ENCODE measurements at places on chromosomes 4 and X. TPM values are rescaled to one million over a fixed set of nuclear protein-coding genes. Genes with fewer than 3 reads are reported as not detected.

The SSX1 gene
- total RNA-seq, result not detected

The SLC49A3 gene
- total RNA-seq, result 8.2 TPM

The RHOH gene
- 7.9 TPM for total RNA-seq

The ARL13A gene
- not detected for total RNA-seq

The NKX3-2 gene
- 0.26 TPM for total RNA-seq

The LAMP2 gene
- total RNA-seq, result 67.7 TPM

DNA sequence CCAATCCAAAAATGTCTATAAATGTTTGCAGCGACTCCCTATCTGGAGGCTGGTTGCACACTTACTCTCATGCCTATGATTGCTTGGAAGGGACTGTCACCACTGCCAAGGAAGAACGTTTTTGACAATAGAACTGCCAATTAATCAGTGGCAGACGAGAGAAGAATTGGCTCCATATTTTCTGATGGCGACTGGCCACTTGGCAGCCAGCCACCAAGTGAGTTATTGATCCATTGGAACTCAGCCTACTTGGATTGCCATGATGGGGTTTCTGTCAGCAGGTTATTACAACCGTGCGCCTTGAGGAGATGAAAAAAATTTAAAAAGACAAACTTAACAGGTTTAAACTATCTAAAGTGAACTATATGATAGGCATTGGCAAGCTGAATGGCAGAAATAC, 47.4 kb downstream of the LINC00632 start:
- no peaks in the 10 kb centered on the region for H3K27me3 ChIP-seq
- no peak overlapping the region for H3K27ac ChIP-seq
- no peaks in the 10 kb centered on the region for H3K36me3 ChIP-seq

DNA sequence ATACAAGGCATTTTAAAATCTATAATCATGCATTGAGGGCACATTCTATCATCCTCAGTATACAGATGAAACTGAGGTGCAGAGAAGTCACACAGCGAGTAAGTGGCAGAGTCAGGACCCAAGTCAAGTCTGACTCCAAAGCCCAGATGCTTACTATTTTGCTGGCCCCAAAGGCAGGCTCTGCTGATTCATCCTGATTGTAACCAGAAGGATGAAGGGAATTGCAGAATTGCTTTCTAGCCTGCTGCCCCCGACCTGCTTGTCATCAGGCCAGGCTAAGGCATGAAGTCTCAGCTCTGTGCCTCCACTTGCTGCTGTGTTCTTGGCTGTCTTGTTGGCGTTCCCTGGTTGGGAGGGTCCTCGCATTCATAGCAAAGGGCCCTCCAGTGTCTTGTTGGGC, 62.7 kb downstream of the SLC9A6 start:
- no peaks in the 10 kb centered on the region for H3K4me1 ChIP-seq
- DNase-seq, result no peak
- no peaks in the 10 kb centered on the region for H3K27me3 ChIP-seq
- H3K36me3 ChIP-seq, result no peaks in the 10 kb centered on the region
- no peak overlapping the region for H3K27ac ChIP-seq

- H3K27ac ChIP-seq, result no peak overlapping the region
- H3K4me1 ChIP-seq, result no peaks in the 10 kb centered on the region
- no peak overlapping the region for H3K4me3 ChIP-seq
- H3K36me3 ChIP-seq, result no peaks in the 10 kb centered on the region
Observed at GRCh38 chrX:1581132-1581531, 10.3 kb upstream of the AKAP17A start.

GRCh38 chrX:39043838-39044550, 242.7 kb downstream of the MID1IP1 start:
- H3K27me3 ChIP-seq, result no peaks in the 10 kb centered on the region
- DNase-seq, result no peak
- no peaks in the 10 kb centered on the region for H3K36me3 ChIP-seq
- H3K4me3 ChIP-seq, result no peak overlapping the region
- peaks cover 61% of the 10 kb centered on the region for H3K4me1 ChIP-seq
- H3K27ac ChIP-seq, result peak overlapping the region; percentile 57

DNA sequence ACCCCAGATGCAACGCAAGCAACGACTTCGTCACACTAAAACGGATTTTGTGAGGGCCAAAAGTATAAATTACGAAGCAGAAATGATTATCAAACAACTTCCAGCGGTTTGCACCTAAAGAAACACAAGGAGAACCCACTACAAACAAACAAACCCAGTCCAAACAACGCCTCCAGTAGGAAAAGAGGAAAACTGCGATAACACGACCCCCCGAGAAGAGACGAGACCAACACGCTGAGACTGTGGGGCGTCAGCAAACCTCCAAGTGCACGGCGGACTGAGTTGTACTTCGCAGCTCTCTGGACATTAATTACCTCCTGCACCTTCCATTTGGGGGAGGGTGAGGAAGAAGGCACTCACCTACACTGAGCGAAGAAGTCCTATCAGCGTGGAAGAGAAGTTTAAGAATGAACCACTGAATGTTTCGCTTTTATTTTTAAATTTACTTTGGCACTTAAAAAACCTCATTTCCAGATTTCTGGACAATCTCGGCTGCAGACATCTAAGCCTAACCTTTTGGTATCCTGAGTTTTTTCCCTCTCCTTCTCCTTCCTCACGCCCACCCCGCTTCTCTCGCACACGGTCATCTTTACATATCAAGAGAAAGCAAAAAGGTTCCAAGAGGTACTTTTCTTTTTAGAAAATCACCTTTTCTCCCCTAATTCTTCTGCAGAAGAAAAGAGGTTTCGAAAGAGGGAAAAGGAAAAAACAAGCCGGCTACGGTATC, at the start of gene MAB21L2:
Gene MAB21L2 (plus strand): TSS at position 6 of the 727 bp plus-strand sequence. CDS start 879 bp downstream, outside the sequence.
- H3K27ac ChIP-seq, result no peak within 1 kb of the TSS
- H3K27me3 ChIP-seq, result no peaks in the 10 kb centered on the region
- H3K4me1 ChIP-seq, result peaks cover 13% of the 10 kb centered on the region
- DNase-seq, result no peak
- no peak within 1 kb of the TSS for H3K4me3 ChIP-seq
- peaks cover 2% of the 10 kb centered on the region for H3K36me3 ChIP-seq

DNA sequence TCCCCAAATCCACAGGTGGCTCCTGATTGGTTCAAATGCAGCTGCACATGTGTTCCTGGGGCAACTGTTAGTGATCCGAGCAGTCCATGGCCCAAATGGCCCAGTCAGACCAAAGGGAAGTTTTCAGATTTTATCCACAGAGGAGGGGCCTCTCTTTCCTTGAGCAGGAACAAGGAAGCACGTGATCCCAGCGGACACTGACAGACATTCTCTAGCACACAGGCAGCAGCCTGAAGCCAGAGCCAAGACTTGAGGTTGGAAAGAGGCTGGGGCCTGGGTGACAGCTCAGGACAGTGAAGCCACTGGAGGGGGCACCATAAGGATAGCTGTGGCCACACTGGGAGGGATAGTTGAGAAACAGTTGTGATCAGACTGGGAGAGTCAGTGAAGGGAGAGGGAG, 3.5 kb upstream of the ZFP92 start:
- H3K4me1 ChIP-seq, result peaks cover 8% of the 10 kb centered on the region
- H3K4me3 ChIP-seq, result no peak overlapping the region
- no peak for DNase-seq
- no peaks in the 10 kb centered on the region for H3K27me3 ChIP-seq

DNA sequence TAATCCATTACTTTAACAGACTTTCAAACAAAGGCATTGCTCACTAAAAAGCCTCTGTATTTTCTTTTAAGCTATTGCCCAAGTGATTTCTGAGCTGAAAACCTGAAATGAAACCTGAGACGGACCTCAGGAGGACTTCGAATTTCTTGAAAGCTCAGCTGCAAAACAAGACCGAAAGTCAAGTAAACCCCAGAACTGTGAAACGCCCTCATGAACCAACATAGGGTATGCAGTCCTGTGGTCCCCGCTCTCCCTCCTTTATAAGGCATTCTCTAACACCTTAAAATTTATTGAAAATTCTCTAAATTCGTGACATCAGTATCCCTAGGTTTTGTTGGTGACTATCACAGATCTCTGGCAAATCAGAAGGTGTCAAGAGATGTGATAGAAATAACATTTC, 91.8 kb downstream of the SHISA3 start:
- no peak overlapping the region for H3K4me3 ChIP-seq
- no peak for DNase-seq
- peaks cover 4% of the 10 kb centered on the region for H3K4me1 ChIP-seq
- H3K27me3 ChIP-seq, result no peaks in the 10 kb centered on the region
- no peaks in the 10 kb centered on the region for H3K36me3 ChIP-seq

- H3K4me1 ChIP-seq, result no peaks in the 10 kb centered on the region
- no peaks in the 10 kb centered on the region for H3K36me3 ChIP-seq
- no peak overlapping the region for H3K27ac ChIP-seq
- no peaks in the 10 kb centered on the region for H3K27me3 ChIP-seq
- H3K4me3 ChIP-seq, result no peak overlapping the region
- DNase-seq, result no peak
Observed at GRCh38 chr4:90727938-90728337, 600.7 kb downstream of the CCSER1 start.

- no peaks in the 10 kb centered on the region for H3K36me3 ChIP-seq
- DNase-seq, result no peak
- H3K4me1 ChIP-seq, result no peaks in the 10 kb centered on the region
- no peaks in the 10 kb centered on the region for H3K27me3 ChIP-seq
Observed at GRCh38 chr4:53777244-53777984, 186.1 kb upstream of the LNX1 start.

- no peaks in the 10 kb centered on the region for H3K27me3 ChIP-seq
- DNase-seq, result no peak
- no peak overlapping the region for H3K4me3 ChIP-seq
- H3K4me1 ChIP-seq, result no peaks in the 10 kb centered on the region
- no peak overlapping the region for H3K27ac ChIP-seq
Observed at GRCh38 chrX:20857746-20858145, 516.5 kb upstream of the CNKSR2 start.

DNA sequence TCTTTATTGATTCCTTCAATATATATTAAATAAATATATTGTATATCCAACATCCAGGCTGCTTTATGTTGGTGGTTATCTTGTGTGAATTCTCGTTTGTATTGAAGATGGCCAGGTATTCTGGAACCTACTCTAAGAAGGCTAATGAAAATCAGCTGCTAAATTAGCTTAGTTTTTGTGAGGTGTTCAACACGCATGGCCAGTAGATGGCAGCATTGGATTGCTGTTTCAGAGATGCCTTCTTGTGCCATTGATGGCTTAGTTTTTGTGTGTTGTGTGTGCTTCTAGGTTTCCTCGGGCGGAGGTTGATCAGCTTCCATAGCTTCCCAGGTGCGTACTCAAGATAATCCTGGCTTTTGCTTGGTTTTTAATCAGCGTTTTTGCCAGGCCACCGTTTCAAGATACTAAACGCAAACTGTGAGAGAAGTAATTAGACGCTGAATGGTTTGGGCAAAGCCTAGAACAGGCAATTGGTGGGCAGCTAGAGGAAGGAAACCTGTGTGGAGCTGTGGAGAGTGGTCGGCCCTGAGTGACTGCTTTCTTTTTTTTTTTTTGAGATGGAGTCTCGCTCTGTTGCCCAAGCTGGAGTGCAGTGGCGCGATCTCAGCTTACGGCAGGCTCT, 15.1 kb downstream of the NOCT start:
- no peak overlapping the region for H3K27ac ChIP-seq
- H3K36me3 ChIP-seq, result no peaks in the 10 kb centered on the region
- peaks cover 24% of the 10 kb centered on the region for H3K4me1 ChIP-seq
- DNase-seq, result peak; percentile 81

DNA sequence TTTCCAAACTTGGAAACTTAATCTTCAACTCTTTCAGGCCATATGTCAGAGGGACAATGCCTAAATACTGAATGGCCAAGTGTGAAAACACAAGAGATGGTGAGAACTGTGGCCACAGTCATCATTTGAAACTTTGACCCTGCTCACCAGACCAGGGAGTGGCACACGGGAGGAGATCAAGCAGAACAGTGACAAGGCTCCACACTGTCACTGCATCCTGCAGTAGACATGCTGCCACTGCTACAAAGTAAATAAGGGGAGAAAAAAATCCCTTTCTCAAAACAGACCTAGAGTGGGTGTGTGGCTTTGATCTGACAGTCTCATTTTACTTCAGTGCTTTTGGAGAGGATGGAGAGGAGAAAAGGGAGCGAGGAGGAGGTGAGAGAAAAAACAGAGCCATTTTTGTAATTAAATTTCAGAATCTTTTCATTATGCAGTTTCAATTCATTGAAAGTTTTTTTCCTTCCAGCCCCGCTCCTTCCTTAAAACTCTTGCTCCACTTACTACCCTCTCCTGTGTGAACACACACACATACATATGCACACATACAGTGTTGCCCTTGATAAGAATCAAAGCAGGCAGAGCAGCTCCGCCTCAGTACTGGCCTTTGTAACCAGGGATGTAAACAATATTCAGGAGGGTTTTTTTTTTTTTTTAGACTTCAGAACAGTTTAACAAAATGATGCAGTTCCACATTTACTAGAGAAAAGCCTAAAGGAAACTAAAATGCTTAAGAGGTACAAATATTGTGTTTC, 34.4 kb downstream of the NEXMIF start:
- no peak for DNase-seq
- no peak overlapping the region for H3K4me3 ChIP-seq
- no peaks in the 10 kb centered on the region for H3K27me3 ChIP-seq
- H3K4me1 ChIP-seq, result no peaks in the 10 kb centered on the region

DNA sequence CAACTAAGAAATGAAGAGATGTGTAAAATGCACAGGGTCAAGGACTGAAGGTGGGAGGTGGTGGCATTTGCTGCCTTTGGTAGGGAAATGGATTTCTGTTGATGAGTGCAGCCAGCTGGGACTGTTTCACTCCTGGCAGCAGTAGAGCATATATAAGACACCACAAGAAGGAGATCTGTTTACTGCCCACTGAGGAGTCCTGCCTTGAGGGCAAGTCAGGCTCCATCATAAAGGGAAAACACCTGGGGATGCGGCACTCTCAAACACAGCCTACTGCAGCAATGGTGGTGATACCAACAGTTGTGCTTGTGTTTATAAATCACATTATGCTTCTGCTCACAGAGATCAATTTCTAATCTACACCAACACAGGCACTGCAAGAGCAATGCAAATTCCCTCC, 222.1 kb downstream of the TACR3 start:
- no peaks in the 10 kb centered on the region for H3K27me3 ChIP-seq
- no peak for DNase-seq
- no peak overlapping the region for H3K27ac ChIP-seq
- H3K4me1 ChIP-seq, result no peaks in the 10 kb centered on the region
- H3K4me3 ChIP-seq, result no peak overlapping the region

DNA sequence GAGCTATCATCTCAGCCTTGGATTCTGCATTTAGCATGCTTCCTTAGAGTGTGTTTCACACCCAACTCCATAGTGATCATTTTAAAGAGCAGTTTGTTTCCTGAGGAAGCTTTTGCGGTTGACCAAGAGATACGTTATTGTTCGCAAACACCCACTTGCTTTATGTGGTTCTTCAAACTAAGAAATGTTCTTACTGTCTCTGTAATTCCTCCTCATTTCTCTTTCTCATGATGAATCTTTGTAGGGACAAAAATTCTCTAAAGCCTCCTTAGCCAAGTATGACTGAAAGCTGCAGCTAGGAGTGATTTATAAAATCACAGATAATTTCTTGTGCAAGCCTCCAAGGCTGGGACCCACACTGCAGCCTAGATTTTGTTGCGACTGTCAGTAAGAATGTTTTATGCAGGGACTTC, 10.0 kb downstream of the TNIP3 start:
- no peak overlapping the region for H3K4me3 ChIP-seq
- DNase-seq, result no peak
- H3K36me3 ChIP-seq, result no peaks in the 10 kb centered on the region
- no peak overlapping the region for H3K27ac ChIP-seq
- H3K27me3 ChIP-seq, result no peaks in the 10 kb centered on the region
